SJSA1 (cell line): ENCODE measurements at places on chromosomes 16 and 17. TPM values are rescaled to one million over a fixed set of nuclear protein-coding genes. Genes with fewer than 3 reads are reported as not detected.

DNA sequence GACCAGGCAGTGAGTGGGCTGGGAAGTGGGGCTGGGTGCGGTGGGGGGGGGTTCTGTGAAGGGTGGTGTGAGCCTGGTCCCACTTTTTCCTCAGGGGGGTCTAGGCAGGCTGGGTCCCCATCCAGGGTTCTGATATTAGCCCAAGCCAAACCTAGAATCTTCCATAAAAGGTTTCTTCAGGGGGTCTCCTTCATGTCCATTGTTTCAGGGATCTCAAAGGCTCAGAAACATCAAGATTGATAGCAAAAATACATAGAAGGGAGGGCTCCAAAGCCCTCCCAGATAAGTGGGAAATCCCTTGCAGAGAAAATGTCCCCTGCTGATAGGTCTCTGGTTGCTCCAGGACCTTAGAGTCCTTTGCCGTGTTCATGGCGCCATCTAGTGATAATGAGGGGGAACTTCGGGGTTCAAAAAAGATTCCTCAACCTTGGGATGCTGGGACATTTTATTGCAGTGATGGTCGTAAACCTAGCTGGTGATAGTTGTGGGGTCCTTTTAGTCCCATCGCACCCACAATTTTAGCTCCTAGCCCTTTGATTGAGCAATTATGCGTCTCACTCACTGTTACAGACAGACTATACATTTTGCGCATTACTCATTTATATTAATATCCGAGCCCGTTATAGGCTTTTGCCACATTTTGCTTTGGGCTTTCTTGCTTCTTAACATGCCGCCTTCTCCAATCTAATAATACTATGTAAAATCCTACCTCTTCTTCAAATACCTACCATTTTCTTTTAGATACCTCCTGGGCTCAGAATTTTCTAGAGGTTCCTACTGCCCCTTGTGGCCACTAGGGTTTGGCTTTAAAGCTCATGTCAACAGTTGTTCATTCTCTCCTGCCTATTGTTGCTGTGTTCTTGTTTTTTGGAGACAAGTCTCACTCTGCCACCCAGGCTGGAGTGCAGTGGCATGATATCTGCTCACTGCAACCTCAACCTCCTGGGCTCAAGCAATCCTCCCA is 35.1 kb downstream of the IGF2BP1 start:
- peak; percentile 87 for DNase-seq

- DNase-seq = no peak
Measured at GRCh38 chr16:72015124-72015523, 6.6 kb downstream of the DHODH start.

UMOD gene
- total RNA-seq = not detected in 2 replicates

- no peak for DNase-seq
Measured at GRCh38 chr16:19411298-19411697, 6.4 kb upstream of the TMC5 start.

TBCD gene
- 39.4 and 60.7 TPM in 2 replicates for total RNA-seq

ABCA5 gene
- total RNA-seq = 8.8 and 11.1 TPM in 2 replicates

- peak; percentile 82 for DNase-seq
Measured at GRCh38 chr17:66949501-66949900, 15.0 kb upstream of the CACNG4 start.

GRCh38 chr16:27287887-27288286 is 19.3 kb upstream of the NSMCE1 start:
- DNase-seq = no peak
